Right lung (tissue), 10 donors: ENCODE measurements at places on chromosomes 4 and X. TPM values are rescaled to one million over a fixed set of nuclear protein-coding genes. Genes with fewer than 3 reads are reported as not detected.

GRCh38 chr4:154822775-154823174 lies 41.7 kb downstream of the RBM46 start:
- DNase-seq, result no peak

GRCh38 chr4:139077567-139078355 lies 62.2 kb downstream of the NOCT start:
- DNase-seq, result no peak

- peak; percentile 78 for DNase-seq
These were observed 17.8 kb downstream of the SCD5 start for GRCh38 chr4:82780752-82781231.

The SNCA gene
- polyA plus RNA-seq, result 52.6 TPM

- DNase-seq, result no peak
These were observed 171.5 kb downstream of the FBXW7 start for GRCh38 chr4:152364383-152364782.

The NPY5R gene
- 0.21 TPM for polyA plus RNA-seq

DNA sequence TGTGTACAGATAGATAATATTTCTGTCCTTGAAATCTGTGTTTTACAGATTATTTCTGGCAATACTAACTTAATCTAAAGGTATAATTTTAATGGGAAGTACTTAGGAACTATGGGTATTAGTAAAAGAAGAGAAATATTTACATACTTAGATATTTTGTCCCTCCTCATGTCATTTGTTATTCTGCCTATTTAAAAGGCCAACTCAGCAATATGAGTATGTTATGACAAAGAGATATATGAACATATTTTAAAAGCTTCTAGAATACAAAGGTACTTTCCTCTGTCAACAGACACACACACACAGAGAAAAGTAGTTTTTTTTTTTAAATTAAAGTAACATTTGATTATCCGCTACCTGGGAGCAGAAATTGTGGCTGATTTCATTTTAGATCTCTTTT lies 7.9 kb downstream of the SLC7A11 start:
- DNase-seq, result no peak

GRCh38 chrX:111504941-111505340 lies 6.5 kb upstream of the SERTM2 start:
- DNase-seq, result no peak
